ENCODE measurements at places on chromosomes 7 and 10.

DNA sequence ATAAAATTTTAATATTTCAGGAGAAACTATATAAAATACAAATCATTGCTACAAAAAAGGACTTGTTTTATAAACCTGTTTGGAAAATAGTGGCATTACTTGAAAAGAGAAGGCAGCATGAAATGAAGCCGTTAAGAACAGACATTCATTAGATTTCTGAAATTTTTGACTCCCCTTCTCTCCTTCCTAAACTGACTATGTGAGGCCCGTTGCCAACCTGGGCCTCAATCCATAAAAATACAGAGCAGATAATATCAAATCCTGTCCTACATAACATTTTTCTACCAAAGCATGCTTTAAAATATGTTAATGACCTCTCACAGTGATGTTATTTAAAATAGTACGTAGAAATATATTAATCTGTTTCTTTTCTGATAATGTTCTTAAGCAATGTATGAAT, 34.5 kb upstream of the ING3 start:
- no peak for DNase-seq

DNA sequence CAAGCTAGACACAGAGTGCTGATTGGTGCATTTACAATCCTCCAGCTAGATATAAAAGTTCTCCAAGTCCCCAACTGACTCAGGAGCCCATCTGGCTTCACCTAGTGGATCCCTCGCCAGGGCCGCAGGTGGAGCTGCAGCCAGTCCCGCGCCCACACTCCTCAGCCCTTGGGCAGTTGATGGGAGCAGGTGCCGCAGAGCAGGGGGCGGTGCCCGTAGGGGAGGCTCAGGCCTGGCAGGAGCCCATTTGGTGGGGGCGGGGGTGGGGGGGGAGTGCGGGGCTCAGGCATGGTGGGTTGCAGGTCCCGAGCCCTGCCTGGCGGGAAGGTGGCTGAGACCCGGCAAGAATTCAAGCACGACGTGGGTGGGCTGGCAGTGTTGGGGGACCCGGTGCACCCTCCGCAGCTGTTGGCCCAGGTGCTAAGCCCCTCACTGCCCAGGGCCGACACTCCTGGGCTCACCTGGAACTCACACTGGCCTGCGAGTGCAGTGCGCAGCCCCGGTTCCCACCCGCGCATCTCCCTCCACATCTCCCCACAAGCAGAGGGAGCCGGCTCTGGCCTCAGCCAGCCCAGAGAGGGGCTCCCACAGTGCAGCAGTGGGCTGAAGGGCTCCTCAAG, 101.7 kb downstream of the ZNF438 start:
- no peak for DNase-seq

DNA sequence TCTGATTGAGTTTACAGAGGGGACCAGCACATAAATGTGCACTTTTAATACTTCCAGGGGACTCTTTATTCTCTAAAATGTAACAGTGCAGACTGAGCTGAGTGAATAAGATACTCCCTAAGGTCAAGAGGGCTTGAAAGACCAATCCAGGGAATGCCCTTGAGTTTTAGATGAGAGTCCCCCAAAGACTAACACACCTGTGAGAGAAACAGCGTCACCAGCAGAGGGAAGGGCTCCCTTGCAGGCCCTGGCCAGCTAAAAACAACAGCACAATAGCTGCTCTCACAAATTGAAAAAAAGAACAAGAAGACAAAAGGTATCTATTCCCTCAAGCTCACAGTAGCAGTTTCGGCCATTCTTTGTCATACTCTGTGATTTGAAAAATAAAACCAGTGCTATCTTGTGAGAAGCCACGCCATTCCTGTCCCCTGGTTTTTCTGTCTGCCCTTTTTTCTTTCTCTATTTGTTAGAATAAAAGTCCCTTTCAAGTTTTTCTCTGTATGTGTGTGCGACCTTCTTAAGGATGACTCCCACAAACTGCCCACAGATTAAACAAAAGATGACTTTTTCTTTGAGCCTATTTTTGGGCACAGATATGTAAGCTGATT, 230.4 kb upstream of the BMPER start:
- no peak for DNase-seq

GRCh38 chr10:11183015-11183414, 165.3 kb downstream of the CELF2 start:
- DNase-seq = no peak

DNA sequence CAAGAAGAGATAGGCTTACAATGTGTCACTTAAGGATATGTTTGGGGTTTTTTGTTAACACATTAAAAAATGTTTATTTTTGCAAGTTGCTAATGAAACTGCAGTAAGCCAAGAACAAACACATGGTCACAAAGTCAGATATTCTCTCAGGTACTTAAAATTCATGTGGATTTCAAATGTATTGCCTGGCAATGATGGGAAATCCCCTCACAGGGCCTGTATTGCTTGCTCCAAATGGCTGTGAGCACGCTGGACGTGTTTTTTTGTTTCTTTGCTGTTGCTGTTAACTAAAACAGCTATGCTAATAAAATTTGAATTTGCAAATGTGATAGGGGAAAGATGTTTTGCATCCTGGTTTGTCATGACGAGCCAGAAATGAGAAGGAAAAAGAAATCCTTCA, 3.8 kb upstream of the CELF2 start:
- no peak for DNase-seq

GRCh38 chr7:44269417-44269816, 56.0 kb downstream of the CAMK2B start:
- DNase-seq = no peak

DNA sequence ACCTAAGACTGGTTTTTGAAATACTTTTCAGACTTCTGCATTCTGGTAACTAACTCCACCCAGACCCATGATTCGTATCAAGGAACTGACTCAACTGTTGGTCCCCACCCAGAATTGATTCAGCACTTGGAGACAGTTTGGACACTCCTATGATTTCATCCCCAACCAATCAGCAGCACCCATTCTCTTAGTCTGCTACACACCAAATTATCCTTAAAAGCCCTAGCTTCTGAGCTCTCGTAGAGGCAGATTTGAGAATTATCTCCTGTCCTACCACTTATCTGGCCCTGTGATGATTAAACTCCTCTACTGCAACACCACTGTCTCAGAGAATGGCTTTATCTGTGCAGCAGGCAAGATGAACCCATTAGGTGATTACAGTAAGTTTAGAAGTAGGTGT, 7.7 kb upstream of the GSTO1 start:
- no peak for DNase-seq

GRCh38 chr7:111401516-111401915, 160.8 kb downstream of the IMMP2L start:
- no peak for DNase-seq

- no peak for DNase-seq
Measured at GRCh38 chr7:5892498-5892897, 6.0 kb upstream of the CCZ1 start.

DNA sequence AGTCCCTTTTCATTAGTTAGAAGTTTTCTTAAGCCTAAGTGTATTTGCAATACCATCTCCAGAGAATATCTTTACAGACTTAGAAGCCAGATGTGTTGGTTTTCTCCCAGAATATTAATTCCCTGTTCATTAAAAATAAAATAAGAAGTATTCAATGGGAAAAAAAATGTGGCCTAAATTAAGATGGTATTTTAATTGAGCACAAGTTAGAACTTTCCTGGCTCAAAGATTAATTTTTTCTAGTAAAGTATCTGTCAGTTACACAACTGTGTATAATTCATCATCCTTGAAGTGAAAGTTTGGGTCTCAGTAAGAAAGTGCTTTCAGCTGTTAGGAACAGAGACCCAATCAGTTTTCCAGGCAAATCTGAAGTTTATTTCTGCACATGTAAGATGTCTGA, 1179.5 kb upstream of the C7orf33 start:
- DNase-seq = no peak

DNA sequence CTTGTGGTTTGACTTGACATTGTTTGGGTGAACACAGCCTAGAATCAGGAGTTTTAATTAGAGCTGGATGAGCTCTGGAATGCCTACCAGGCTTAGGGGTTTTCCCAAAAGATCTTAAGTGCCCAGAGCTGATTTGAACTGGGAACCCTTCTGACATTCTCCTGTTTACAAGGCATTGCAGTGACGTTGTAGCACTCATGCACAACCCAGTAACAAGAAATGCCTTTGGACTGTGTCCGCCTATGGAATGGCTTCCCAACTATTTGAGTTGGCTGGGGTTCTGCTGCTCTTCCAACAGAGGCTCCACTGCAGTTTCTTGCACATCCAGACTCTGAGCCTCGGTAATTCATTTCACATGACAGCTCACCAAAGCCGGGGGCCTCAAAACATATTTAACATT, 76.7 kb upstream of the MKX start:
- DNase-seq = no peak

DNA sequence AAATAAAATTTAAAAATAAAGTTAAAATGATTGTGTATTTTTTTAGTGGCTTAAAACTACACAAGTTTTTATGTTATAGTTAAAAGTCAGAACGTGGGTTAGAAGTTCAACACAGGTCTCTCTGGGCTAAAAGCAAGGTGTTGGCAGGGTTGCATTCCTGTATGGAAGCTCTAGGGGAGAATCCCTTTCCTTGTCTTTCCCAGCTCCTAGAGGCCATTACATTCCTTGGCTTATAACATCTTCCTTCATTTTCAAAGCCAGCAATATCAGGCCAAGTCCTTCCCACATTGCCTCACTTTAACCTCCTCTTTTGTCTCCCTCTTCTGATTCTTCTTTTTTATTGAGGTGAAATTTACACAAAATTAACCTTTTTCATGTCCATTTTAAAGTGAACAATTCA, 52.4 kb upstream of the EEPD1 start:
- no peak for DNase-seq

DNA sequence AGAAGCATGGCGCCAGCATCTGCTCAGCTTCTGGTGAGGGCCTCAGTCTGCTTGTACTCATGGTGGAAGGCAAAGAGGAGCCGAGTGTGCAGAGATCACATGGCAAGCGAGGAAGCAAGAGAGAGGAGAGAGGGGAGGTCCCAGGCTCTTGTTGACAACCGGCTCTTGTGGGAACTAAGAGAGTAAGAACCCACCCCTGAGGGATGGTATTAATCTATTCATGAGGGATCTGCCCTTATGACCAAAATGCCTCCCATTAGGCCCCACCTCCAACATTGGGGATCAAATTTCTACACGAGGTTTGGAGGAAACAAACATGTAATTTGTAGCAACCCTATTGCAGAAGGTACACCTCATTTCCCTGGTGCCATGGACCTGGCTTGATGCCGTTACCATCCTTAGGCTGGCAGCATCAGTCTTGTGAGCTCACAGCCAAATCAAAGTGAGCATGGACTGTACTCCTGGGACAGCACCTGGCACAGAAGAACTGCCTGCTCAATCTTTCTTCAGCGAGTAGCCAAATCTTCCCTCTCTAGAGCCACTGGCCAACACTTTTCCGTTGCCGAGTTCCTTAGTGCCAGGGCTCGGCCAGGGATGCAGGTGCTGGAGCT, 6.5 kb downstream of the BTBD16 start:
- DNase-seq = no peak

GRCh38 chr7:128867842-128868623, 5.4 kb downstream of the ATP6V1F start:
- no peak for DNase-seq

DNA sequence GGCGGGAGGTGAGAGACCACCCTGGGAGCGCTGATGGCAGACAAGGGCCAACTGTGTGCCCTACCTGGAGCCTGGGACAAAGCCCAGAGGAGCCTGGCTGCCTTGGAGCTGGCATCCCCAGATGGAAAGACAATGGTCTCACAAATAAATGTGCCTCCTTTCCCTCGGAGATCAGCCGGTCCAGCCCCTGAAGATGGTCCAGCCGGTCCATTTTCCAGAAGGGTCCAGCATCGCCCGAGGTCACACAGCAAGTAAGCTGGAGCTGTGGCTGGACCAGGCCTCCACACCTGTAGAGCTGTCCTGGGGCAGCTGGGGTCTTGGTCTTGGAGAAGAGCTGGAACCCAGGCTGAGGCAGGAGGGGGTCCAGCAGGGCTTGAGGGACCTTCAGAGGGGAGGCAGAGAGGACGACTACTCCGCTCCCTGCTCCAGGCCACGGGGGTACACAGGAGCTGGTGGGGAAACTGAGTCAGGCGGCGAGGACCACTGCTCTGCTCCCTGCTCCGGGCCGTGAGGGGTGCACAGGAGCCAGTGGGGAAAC, 3.6 kb downstream of the ELFN1 start:
- no peak for DNase-seq

DNA sequence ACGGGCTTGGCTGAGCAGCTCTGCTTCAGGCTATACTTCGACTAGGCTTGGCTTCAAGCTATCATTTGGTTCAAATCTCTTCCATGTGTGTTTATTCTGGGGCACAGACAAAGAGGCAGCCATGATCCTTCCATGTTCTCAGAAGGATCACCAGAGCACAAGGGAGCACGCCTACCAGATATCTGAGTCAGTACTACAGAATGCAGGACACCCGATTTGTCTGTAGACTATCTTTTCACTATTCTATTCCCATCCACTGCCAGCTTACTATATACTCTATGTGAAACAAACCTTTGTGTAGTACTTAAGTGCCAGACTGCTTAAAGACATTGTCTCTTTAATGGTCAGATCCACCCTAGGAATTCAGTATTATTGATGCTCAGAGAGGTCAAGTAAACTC, 35.1 kb downstream of the CH25H start:
- DNase-seq = no peak

DNA sequence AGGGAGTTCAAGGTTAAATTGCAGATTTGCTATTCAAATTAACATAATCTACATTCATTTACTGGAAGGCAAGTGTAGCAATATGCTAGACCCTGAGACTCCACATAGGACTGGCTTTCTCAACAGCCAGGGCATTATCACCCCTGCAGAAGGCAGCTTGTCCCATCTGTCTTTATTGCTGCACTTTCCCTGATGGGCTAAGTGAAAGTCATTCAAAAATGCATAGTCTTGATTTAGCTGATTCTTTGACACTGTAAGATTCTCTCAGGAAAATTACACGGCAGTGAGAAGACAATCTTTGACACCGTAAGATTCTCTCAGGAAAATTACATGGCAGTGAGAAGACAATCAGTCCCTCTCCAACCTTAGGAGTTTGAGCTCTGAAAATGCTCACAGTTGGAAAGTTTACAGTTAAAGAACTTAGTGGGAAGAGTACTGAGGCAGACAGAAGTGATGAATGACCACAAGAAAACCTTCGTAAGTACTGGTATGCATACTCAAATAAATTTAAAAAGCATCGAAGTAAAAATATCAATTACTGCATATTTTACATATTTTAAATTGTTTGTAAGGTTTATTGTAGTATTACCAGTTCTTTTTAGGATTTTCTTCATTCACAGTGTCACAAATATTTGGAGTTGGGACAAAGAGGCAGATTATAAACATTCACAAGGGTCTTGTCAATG, 88.9 kb downstream of the RAPGEF5 start:
- DNase-seq = no peak

GRCh38 chr10:49273626-49274025, 25.3 kb upstream of the C10orf71 start:
- DNase-seq = no peak

DNA sequence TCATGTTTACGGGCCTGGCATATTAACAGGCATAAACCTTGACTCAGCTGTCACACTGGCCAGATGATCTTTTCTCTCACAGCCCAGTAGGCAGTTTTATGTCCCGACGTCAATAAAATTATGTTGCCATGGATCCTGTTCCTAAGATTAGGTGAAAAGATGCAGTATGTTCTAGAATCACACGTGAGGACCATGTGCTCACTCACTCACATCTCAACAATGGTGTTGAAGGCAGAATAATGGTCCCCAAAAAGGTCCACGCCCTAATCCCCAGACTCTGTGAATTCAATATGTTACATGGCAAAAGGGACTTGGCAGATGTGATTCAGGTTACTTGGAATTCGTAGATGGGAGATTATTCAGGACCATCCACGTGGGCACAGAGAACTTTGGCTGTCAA, 3.5 kb downstream of the DOCK1 start:
- no peak for DNase-seq
